LHCN-M2 (cell line): ENCODE measurements at places on chromosomes 12 and 14.

DNA sequence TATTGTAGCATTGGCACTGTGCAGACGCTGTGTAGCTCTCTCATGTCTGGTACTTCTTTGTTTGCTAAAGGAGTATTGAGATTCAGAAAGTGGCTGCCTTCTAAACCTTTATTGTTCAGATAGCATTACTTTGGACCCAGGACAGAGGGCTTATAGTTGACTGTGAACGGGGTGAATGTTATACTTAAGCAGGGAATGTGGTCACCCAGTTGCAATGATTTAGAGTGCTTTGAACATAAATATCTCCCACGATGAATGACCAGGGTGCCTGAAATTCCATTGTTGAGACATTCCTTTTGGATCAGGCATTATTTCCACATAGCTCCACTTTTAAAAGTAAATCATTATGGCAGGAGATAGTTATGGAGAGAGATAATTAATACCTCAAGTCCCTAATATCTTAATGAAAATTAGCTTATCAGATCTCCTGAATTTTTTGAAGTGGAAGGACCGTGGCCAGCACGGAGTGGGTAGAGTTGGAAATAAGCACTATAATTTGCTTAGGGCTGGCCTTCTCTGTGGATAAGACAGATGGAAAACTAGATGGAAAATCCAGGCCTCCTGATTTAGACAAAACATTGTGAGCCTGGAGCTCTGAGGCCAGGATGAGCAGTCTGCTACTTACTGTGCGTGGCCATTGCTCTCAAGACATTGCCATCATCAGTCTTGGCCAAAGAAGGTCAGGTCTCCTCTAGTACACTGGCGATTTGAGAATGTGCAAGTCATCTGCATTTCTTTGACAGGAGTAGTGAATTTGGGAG is 114.5 kb downstream of the ETV6 start:
- DNase-seq, result peak; percentile 28

- no peak for DNase-seq
These were observed 23.8 kb upstream of the LRTM2 start for GRCh38 chr12:1796515-1797010.

DNA sequence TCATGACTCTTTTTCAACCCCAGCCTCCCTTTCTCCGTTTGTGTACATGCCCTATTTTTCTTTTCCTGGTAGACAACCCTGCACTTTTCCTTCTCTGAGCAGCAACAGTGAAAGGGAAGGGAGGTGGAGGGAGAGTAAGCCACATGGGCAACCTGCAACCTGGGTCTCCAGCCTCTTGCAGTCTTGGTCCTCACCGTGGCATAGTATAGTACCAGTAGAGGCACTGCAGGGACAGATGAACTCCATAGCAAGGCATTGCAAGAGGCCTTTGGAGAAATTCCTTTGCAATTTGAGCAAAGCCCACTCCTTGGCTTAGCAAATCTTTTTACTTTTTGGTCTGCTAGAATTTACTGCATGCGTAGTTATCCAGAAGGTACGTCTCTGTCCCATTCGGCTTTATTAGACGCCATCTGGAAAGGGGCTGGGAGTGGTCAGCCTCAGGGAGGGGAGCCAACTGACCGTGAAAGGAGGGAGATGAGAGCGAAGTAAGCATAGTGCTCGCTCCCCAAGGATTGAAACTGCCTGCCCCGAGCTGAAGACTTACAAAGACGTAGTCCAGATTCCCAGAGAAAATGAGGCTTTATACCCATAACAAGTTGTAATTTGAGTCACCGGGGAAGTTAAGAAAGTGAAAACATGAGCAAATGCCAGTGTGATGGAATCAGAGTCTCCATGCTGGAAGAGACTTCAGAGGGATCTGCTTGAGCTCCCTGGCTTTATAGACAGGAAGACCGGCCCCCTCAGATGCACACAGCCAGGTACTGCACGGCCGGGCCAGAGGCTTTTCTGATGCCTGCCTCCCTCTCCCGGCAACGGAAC is 332.0 kb downstream of the CACNA1C start:
- peak; percentile 12 for DNase-seq

GRCh38 chr12:49953961-49954846 is 3.7 kb downstream of the AQP2 start:
- no peak for DNase-seq

DNA sequence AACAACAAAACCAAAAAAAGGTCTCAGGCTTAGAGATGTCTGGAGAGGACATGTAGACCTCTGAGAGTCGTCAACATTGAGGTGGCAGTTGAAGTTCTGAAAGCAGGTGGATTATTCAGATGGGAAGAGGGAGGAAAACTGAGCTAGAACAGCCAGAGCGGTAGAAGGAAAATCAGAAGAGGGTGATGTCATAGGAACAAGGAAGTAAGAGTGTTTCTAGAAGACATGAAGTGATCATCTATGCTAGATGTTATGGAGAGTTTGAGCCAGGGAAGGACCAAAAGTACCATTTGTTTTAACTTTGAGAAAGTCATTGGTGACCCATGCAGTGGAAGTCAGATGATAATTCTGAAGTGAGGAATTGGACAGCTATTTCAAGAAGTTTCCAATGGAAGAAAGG is 316.2 kb upstream of the RGS6 start:
- DNase-seq, result no peak

DNA sequence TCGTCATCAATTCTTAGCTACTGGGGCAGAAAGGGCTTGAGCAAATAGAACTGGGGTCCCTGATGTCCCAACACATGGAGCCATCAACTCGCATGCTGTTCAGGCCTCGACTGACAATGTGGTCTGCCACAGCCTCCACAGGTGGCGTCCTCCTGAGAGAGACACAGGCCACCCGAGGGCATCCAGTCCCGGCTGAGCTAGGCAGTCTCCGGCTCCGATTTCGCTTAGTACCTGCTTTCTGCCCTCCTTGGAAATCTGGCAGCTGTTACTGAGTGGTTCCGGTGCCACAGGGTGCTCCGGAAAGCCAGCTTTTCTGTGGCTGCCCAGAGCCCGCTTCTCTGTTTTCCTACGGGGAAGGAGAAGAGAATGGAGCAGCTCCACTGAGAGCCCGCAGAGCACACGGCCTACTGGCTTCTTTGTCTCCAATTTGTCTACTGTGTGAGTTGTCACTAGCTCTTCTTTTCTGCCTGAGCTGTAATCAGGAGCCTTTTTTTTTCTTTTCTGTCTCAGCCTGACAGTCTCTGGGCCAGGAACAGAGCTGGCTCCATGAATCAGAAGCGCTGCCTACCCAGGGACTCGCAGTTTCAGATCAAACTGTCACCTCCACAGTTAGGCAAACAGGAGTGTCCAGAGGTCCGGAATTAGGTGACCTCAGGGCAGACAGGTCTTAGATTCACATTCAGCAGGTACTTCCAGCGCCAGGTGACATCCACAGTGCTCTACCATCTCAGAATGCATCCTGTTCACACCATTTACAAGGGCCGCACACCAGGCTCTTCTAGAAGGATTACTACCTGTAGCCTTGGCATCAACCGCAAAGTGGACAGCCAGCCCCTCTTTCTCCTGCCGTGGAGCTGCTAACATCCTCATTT is 73.3 kb downstream of the MOK start:
- DNase-seq, result no peak

DNA sequence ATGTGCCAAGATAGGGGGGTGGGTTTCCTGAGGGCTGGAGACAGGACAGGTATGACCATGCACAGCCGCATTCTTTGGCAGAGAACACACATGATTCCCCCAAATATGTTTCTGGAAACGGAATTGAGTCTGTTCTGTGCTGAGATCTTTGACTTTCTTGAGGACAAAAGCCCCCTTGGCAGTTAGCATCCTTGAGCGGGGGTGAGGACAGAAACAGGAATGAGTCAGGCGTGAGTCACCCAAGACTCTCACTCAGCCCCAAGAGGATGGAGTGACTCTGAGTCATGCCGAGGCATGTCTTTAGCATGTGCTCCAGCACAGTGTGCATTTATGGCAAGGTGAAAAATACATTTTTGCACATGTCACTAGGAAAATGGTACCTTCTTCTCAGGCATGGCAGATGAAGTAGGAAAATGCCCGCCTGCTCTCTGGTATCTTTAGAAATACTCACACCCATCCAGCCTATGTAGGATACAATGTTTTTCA is 52.1 kb downstream of the DAD1 start:
- peak; percentile 95 for DNase-seq

DNA sequence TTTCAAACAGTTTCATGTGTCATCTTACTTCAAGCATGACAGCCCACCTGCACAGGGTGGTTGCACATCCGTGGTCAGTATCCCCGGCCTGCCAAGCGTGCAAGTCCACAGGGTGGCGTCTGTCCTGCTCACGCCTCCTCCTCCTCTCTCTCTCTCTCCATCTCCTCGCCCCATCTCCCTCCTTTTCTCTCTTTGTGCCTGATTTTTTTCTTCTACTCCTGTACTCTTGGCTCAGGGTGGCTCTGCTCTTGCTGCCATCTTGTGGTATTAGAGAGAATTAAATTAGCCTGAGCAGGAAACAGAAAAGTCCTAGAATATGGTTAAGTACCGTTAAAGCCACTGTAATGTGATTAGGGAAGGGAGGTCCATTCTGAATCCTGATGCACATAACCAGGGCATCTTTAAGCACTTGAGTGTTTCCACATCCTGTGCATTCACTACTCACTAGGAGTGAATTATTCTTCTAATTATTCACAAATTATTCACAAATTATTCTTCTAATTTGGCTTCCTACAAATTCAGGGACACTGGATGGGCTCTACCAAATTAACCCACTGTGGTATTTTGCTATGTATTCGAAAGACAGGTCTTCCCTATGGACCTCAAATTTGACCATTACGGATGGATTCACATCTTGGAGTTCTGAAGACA is 25.5 kb upstream of the DTX1 start:
- peak; percentile 82 for DNase-seq

- DNase-seq, result peak; percentile 81
These were observed 90.8 kb upstream of the PTPRQ start for GRCh38 chr12:80353254-80353653.

GRCh38 chr12:68234140-68234539 is 8.5 kb upstream of the IL26 start:
- no peak for DNase-seq

- no peak for DNase-seq
These were observed 25.4 kb downstream of the CHST11 start for GRCh38 chr12:104482113-104482512.

- DNase-seq, result no peak
These were observed 43.3 kb downstream of the ACTN1 start for GRCh38 chr14:68935761-68936214.

DNA sequence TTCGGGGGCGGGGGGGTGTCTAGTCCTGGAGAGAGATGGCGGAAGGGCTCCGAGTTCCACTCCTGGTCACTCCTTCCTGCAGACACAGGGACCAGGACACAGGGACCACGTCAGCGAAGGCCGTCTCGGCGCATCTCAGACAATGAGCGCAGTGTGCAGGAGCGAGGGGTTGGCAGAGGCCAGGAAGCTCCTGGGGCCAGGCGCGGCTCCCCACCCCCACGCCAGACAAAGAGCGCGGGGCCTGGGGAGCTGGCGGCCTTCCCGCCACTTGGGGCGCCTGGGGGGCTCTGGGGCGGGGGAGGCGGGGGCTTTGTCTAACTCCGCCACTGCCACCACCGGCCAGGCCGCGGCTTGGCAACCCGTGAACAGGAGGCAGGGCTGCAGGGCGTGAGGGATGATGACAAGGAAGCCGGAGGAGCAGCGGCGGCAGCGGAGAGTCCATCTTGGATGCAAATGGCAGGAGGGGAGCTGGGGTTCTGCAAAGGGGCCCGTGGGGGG is 2.2 kb downstream of the CDK2AP1 start:
- peak; percentile 80 for DNase-seq

- no peak for DNase-seq
These were observed 82.0 kb upstream of the ESRRB start for GRCh38 chr14:76293923-76294322.

- DNase-seq, result no peak
These were observed 371.0 kb downstream of the ALG10 start for GRCh38 chr12:34393086-34393820.

- DNase-seq, result peak; percentile 53
These were observed 3.0 kb downstream of the ZBTB1 start for GRCh38 chr14:64507376-64508156.

GRCh38 chr12:99910342-99910741 is 74.4 kb downstream of the ANKS1B start:
- no peak for DNase-seq

DNA sequence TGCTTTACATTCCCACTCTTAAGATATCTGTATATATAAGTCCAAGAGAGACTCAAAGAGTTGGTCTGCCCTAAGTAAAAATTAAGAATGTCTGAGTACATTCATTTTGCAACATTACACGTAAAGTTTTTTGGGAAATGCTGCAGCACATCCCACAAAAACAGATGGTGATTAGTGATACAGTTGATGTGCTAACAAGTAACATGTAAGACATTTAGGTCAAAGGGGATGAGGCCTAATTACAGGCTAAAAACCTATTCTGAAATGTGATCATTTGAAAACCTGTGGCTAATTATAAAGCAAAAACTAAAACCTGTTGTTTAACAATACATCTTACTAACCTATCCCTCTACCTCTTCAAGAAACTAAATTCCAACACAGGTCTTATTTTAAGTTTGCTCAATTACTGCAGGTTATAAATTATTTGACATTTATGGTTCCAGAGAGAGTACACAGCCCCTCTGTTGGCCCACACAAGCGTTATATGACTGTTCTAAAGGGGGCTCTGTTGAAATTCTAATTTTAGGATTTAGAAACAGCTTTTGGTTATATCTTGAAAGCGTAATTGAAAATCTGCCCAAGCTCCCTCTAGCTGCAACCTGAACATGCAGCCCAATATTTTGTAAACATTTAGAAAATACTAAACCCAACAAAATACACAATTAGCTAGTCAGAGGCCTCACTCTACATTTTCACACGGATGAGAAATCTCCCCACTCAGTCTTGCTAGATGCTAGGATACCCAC is 42.9 kb downstream of the BRAP start:
- no peak for DNase-seq

DNA sequence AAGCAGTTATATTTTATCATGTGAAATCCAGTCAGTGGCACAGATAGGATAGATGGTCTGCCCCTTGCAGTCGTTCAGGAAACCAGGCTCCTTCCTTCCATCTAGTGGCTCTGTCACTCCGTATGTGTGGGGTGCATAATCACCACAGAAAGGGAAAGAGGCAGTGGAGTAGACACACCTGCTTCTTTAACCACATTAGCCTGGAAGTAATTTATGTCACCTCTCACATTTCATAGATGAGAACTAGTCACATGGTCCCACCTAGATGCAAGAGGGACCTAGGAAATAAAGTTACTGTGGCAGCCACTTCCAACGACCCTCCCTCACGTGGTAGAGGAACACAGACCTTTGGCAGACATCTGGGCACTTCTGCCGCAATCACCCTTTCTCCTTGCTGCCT is 14.2 kb upstream of the RNU6-8 start:
- DNase-seq, result no peak

- DNase-seq, result no peak
These were observed 8.9 kb upstream of the TCL1B start for GRCh38 chr14:95677179-95677835.

DNA sequence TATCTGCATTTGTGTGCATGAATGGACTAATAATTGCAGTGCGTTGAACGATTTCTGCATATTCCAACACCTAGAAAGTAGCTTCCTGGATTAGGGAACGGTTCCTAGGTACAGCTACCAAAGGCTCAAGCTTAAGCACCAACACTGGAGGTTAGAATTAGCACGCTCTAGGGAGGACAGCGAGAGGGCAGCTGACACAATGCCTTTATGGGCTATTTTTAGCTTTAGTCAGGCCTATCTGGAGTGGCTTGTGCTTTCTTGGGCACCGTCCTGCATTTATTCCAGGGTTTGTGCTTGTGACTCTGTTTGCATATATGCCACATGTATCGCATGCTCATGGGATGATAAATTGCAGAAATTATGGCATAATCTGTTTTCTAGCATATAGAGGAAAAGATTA is 13.7 kb downstream of the ETV6 start:
- no peak for DNase-seq
